ENCODE measurements at places on chromosomes 4 and X.
A peak's percentile ranks its signal among the peaks of the same experiment; 100 is the strongest.

DNA sequence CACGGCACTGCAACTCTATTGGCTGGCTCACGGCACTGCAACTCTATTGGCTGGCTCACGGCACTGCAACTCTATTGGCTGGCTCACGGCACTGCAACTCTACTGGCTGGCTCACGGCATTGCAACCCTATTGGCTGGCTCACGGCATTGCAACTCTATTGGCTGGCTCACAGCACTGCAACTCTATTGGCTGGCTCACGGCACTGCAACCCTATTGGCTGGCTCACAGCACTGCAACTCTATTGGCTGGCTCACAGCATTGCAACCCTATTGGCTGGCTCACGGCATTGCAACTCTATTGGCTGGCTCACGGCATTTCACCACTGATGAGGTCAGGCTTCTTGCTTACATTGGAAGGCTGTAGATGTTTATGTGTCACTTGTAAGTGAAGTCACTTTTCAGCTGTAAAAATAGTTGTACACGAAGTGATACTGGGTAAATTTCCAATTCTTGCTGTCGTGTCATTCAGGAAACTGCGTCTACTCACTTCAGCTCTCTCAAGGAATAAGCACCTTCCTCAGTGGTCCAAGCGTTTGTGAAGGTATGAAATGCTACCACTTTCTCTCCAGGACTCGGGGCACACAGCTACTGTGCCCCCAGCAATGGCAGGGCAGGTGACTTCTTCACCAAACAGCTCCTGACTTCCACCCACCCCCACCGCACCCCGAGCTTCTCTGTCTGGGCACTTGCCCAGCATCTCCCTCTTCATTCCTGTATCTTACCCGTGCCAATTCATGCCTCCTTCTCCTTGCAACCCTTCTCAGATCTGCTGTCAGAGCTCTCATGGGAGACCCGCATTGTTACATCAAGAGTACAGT lies 141.3 kb downstream of the AFAP1 start:
- DNase-seq = no peak

DNA sequence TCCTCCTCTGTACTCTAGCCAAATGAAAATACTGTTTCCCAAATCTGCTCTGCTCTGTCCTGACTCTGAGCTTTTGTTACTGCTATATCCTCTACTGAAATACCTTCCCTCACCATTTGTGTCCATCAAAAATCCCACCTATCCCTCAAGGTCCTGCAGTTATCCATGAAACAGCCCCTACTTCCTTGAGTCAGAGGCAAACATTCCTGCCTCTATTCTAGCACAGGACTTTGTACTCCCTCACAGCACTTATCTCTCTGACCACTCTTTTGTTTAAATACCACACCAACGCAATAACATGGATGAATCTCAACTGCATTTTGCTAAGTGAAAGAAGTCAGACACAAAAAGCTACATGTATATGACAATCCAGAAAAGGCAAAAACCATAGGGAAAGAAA lies 10.5 kb upstream of the RNF128 start:
- no peak for DNase-seq

DNA sequence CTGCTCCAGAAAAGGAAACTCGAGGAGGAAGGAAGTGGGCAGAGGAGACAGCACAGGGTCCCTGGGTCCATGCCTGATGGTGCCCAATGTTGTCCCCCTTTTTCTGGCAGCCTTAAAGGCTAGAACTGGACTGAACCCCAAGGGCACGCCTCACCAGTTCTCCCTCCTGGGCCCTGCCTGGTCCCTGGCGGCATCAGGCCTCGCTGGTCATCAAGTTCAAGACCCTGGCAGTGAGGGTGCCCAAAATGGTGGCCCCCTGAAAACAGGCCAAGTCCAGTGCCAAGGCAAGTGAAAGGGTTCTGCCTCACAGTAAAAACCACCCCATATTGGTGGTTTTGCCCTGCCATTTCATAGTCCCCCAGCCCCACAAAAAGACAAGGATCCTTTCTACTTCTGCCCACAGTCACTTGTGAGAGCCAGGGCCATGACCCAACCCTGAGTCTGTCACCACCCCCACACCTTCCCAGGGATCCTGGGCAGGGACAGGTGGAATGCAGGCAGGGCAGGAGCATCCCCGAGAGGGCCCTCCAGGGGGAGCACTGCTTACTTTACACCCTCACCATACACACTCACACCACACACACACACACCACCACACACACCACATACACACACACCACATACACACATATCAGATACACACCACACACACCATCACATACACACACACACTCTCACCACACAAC lies 107.6 kb downstream of the DCTD start:
- DNase-seq = no peak

DNA sequence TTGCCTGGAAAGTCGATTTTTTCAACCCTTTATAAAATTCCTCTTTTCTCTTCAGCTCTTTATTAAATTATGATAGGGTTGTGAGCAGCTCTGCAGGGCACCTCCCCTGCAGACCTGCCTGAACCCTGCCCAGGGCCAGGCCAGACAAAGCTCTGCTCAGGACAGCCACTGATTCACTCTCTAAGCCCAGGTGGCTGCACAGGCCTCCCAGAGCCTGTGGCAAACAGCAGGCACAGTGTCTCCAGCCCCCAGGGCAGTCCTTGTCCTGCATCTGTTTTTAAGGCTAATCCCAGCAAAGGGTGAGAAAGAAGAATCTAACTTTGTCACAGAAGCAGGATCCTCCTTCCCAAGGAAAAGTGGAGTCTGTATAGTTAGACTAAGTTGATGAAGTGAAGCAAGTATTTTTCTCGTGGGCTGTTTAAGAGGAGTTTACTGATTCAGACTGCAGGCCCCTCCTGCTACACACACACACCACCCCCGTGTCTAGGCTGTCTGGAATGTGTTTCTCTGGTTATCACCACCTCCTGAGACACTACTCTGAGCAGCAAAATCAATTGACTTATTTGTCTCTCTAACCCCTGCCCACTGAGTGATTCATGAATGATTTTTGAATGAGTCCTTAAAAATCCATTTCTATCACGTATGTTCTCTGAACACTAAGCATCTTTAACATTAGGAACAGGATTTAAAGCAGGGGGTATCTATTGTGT lies 101.7 kb downstream of the CHIC2 start:
- no peak for DNase-seq

GRCh38 chrX:154002215-154002719 lies 17.4 kb downstream of the IRAK1 start:
- DNase-seq = peak; percentile 78

DNA sequence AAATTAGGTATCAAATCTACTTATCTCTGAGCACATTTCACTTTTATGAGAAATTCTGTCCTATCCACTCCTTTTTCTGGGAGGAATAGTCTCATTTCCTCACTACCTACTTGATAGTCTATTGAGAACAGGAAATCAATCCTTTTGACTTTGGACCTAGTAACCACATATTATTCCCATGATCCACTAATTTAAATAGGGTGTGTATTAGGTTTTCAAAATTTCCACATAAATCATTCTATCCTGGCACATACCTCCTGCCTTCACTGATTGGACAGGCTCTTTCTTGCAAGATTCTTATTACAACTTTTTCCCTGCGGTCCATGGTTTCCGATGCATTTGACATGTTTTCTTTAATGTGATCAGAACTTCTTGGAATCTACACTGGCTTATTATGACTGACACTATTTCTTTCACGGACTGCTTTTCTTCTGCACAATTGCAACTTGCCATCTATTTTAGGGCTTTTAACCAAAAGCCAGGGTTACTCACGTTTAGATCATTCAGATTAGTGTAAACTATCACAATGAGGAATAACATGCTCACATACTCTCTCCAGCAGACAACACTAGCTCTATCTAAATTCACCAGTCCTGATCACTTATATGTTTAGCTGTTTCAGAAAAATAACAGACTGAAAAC lies 419.9 kb upstream of the SLIT2 start:
- no peak for DNase-seq

- DNase-seq = no peak
Measured at GRCh38 chrX:17007134-17007768, 60.8 kb downstream of the REPS2 start.

DNA sequence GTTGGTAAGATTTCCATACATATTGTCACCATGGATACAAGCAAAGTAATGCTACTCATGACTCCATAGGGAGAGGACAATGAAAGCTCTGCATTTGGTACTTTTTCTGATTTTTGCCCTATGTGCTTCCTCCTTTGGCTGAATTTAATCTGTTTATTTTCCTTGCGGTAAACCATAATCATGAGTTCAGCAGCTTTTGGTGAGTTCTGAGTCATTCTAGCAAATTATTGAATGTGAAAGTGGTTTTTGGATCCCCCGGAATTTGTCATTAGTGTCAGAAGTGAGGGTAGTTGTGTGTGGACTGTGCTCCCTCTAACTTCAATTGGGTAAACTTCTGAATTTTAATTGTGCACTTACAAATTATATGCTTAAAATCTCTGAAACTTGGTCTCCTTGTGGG lies 170.3 kb downstream of the MOSPD2 start:
- no peak for DNase-seq

DNA sequence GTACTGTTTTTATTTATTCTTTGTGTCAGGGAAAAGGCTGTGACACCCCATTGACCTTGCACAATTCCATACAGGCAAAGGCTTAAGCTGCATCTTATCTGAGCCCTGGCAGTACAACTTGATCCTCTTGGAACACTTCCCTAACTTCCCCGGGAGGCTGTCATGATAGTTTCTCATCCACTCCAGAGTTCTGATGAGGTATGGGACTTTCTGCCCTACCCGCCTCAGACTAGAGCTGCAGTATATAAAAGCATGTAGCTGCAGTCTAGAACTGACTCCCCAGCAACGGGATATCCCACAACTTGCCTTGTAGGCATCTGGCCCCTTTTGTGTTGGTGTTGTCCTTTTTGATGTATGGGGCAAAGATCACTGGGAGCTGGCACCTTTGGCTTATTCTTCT lies 72.7 kb downstream of the FNIP2 start:
- DNase-seq = no peak

Measured in activated CD8-positive, alpha-beta memory T cell treated with anti-CD3 and anti-CD28 coated beads for 24 hours (primary cell).